NCI-H2107 (cell line): ENCODE measurements at places on chromosomes 11 and 22.
A peak's percentile ranks its signal among the peaks of the same experiment; 100 is the strongest.

DNA sequence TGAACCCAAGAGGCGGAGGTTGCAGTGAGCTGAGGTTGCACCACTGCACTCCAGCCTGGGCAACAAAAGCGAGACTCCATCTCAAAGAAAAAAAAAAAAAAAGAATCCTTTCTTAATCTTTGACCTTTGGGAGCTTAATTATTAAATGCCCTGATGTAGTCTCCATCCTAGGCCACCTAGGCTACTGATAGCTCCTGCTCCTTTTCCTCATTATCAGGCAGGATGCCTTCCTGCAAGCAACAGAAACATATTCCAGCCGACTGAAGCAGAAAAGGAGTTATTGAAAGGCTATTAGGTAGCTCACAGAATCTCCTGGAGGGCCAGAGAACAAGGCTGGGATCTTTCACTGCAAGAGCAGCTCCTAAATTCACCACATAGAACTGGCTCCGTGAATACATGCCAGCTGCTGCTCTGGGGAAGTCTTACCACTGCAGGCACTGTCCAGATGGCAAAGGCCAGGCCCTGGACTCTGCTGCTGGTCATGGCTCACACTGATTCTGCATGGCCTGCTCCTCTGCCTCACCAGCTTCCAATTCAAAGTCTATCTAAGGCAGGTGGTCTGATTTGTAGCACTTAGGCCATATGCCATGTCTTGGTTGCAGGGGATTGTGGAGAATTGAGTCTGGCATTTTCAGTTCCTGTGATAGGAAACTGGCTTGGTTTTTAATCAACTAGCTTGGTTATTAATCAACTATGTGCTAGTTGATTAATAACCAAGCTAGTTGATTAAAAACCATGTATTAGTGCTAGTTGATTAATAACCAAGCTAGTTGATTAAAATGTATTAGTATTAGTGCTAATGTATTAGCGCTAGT, 26.0 kb upstream of the POLD3 start:
- DNase-seq = no peak

DNA sequence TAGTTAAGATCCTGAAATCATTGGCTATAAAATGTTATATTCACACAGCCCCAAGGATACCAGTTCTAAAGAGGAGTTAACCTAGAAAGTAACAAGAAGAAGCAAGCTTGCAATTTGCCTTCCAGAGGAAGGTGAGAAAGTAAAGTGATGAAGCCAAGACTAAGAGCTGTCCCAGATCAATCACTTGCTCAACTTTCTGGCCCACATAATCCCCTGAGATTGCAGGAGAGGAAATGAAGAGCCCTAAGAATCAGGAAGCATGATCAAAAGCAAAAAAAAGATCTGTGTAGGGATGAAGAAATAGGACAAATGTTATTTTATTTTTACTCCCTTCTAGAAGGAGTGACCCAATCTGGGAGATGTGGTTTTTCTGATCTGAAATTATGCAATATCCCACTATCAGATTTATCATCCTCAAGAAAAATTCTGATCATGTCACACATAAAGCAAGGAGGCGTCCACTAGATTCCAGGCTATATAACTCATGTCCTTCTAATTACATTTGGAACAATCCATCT, 180.3 kb upstream of the GUCY1A2 start:
- no peak for DNase-seq

DNA sequence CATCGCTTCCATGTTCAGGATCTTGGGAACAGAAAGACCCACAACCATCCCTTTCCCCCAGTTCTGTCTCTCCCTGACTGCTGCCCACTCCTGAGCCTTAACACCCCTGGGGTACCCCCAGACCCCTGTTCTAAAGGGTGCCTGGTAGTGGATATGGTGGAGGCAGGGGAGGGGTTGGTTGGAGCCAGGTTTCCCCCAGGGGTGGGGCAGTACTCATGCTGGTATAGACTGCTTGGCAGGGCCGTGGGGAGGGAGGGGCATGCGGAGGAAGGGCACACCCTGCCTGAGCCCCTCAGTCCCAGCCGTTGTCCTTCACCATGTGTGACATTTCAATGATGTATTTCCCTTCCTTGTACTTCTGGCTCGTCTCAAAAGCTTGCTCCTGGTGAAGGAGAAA, 4.0 kb downstream of the YPEL4 start:
- DNase-seq = no peak

- DNase-seq = no peak
These were observed 30.4 kb downstream of the STIM1 start for GRCh38 chr11:3885855-3886254.

DNA sequence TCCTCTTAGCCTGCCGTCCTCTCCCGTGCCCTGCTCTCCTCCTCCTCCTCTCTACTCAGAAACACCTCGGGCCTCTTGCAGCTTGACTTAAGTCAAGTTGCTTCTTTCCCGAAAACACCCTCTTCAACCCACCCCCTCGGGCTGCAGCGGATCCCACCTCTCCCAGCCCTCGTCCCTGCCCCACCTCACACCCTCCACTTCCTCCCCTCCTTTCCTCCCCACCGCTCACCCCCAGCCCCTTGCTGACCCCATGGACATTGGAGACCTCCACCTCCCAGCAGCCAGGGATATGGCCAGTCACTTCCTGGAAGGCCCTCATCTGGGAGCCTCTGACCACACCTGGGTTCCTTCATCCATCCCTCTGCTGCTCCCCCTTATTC, 8.5 kb upstream of the CYTH4 start:
- DNase-seq = no peak

GRCh38 chr11:22392561-22392960, 54.4 kb downstream of the SLC17A6 start:
- no peak for DNase-seq

DNA sequence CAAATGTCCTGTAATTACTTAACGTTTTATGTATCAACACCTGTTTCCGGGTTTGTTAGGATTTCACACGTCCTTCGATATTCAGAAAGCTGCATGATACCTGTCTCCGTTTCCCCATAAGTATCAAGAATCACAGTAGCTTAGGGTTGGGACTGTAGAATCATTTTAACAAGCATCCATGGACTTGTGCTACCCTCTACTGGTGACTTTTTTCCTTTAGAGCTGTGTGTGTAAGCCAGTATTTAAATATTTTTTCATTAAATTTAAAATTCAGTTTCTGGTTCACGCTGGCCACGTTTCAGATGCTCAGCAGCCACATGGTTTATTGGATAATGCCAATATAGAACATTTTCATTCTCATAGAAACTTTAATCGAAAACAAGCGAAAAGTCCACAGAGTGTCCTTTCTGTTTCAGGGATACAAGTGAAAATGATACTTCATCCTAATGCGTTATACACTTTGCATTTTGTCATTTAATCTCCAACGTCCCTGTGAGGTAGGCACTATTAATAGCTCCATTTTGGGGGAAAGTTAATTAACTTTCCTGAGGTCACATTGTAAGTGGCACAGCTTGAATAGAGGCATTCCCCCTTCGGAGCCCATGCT, 61.5 kb upstream of the SLC25A18 start:
- DNase-seq = peak; percentile 12

DNA sequence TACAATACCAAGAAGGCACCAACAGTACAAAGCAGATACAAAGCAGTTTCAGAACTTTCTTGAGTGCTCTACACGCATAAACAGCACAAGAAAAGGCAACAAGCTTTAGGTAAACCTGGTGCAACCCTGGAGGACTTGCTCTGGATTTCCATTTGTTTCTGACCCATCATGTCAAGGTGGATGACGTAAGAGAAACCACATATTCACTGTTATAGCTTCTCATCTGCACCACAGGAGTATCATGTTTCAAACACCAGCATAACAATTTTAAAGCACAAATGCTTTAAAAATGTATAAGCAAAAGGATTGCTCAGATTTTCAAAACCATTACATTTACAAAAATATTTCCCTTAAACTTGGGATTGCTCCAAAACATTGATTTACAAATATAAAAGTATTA, 25.0 kb upstream of the YPEL1 start:
- DNase-seq = peak; percentile 38

- DNase-seq = no peak
These were observed 132.4 kb downstream of the TTC28 start for GRCh38 chr22:28547132-28547842.

- no peak for DNase-seq
These were observed 98.2 kb upstream of the DBX1 start for GRCh38 chr11:20258376-20258895.

DNA sequence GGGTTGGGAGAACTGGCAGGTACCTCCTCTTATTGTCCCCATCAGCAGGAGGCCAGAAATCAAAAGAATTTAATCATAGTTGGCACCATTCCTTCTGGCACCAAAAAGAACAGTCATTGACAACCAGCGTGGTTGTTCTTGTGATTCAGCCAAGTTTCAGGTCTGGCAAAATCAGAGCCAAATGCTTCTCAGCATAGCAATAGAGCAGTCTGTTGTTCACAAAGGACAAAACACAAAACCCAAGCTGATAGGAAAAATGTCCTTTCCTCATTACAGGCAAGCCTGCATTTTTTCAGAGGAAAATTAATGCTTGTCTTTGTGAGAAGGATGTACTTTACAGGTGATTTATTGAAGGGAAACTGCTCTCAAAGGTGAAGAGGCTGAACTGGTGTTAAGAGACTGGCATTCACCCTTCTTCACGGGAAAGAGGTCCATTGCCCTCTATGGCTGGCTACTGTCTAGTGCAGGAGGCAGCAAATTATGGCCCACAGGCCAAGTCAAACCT, 241.8 kb upstream of the ARHGAP42 start:
- no peak for DNase-seq

- no peak for DNase-seq
These were observed 49.4 kb upstream of the CEP295 start for GRCh38 chr11:93611836-93612677.
